ENCODE measurements at places on chromosomes 16 and 17. TPM values are rescaled to one million over a fixed set of nuclear protein-coding genes. Genes with fewer than 3 reads are reported as not detected.
A peak's percentile ranks its signal among the peaks of the same experiment; 100 is the strongest.

- no peak for DNase-seq
- H3K4me3 ChIP-seq, result no peak overlapping the region
- H3K27me3 ChIP-seq, result peaks cover 8% of the 10 kb centered on the region
- H3K4me1 ChIP-seq, result peaks cover 27% of the 10 kb centered on the region
- H3K36me3 ChIP-seq, result no peaks in the 10 kb centered on the region
- H3K27ac ChIP-seq, result no peak overlapping the region
Observed at GRCh38 chr17:34580685-34581445, 1.5 kb downstream of the TMEM132E start.

DNA sequence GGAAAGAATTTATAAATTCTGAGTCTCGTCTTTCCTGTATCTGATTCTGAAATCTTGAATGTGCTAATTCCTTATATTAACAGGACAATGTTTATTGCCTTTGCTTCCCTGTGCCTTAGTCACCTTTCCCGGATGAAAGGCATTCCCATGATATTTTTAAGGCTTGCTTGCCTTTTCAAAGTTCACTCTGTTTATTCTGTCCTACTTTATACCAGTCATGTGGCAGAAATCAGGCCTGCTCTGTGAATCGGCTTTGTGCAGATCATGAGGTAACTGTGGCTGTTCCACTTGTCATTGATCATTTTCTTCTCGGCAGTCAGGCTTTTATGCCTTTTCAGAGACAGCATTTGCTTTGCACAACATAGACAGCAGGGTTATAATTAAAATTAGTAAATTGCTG, 28.8 kb upstream of the ABCC11 start:
- no peak for DNase-seq
- H3K36me3 ChIP-seq, result peaks cover 8% of the 10 kb centered on the region
- H3K27ac ChIP-seq, result no peak overlapping the region
- no peak overlapping the region for H3K4me3 ChIP-seq
- no peaks in the 10 kb centered on the region for H3K4me1 ChIP-seq

GRCh38 chr17:82445542-82445941, 5.0 kb downstream of the CYBC1 start:
- H3K36me3 ChIP-seq, result peaks cover 62% of the 10 kb centered on the region
- peak overlapping the region; percentile 43 for H3K27ac ChIP-seq
- no peak for DNase-seq
- H3K4me1 ChIP-seq, result peaks cover 87% of the 10 kb centered on the region

DNA sequence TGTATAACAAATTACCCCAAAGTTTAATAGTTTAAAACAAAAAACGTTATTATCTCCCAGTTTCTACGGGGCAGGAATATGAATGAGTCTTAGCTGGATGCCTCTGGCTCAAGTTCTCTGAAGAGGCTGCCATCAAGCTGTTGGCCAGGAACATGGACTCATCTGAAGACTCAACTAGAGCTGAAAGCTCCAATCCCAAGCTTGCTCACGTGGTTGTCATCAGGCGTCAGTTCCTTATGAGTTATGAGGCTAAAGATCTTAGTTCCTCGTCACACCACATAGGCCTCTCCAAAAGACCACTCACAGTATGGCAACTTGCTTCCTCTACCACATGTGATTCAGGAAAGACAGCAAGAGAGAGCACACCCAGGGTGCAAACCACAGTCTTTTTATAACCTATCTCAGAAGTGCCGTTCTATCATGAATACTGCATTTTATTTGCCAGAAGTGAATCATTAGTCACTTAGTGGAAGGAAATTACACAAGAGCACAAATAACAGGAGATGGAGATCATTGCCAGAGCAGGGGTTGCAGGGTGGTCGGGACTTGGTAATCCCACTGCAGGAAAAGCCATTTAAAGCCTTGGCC, 48.7 kb upstream of the NLK start:
- H3K4me3 ChIP-seq, result no peak overlapping the region
- H3K4me1 ChIP-seq, result no peaks in the 10 kb centered on the region
- no peaks in the 10 kb centered on the region for H3K36me3 ChIP-seq
- no peak for DNase-seq
- no peaks in the 10 kb centered on the region for H3K27me3 ChIP-seq
- H3K27ac ChIP-seq, result no peak overlapping the region

DNA sequence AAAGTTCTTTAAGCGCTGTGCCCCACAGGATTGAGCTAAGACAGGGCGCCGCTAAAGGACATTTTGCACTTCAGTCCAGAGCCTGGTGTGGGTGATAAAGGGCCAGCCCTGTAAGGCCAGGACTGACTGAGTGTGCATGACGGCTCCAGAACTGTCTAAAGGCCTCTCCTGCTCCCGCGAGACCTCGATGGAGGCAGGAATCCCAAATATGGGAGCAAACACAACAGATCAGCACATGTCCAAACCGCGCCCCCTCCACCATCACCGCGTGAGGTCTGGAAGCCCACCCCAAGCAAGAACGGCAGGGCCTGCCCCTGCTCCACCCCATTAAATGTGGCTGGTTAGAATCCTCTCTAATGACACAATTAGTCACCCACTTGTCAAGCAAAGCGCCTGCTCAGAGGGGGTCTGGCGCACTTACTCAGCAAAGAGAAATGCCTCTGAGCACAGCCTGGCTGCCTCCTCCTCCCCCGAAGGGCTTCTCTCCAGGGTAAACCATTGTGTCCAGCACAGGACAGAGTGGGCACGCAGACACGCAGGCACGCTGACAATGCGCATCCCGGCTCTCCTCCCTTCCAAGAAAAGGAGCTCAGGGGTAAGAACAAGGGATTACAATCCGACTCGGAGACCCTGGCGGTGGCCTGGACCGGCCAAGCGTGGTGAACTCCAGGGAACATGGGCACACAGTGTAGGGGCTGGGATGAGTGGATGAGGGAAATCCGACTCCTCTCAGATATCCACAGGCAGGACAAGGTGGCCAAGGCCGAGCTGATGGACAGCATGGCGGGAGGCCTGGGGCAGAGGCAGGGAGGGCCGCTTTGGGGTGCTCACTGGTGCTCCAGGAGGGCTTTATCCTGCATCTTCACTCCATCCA, 1.5 kb downstream of the MXRA7 start:
- peaks cover 12% of the 10 kb centered on the region for H3K4me1 ChIP-seq
- peak overlapping the region; percentile 59 for H3K4me3 ChIP-seq
- no peaks in the 10 kb centered on the region for H3K27me3 ChIP-seq
- no peak for DNase-seq

GRCh38 chr17:68441070-68441770, 16.1 kb downstream of the WIPI1 start:
- H3K27ac ChIP-seq, result peak overlapping the region; percentile 53
- H3K27me3 ChIP-seq, result no peaks in the 10 kb centered on the region
- no peaks in the 10 kb centered on the region for H3K36me3 ChIP-seq
- no peak for DNase-seq
- no peak overlapping the region for H3K4me3 ChIP-seq

GRCh38 chr17:49471089-49471683, 23.9 kb upstream of the NGFR start:
- no peak for DNase-seq
- H3K4me1 ChIP-seq, result no peaks in the 10 kb centered on the region
- H3K4me3 ChIP-seq, result no peak overlapping the region
- no peak overlapping the region for H3K27ac ChIP-seq

GRCh38 chr16:56869513-56870275, 4.7 kb downstream of the SLC12A3 start:
- H3K4me1 ChIP-seq, result peaks cover 22% of the 10 kb centered on the region
- no peak overlapping the region for H3K27ac ChIP-seq
- no peaks in the 10 kb centered on the region for H3K36me3 ChIP-seq
- no peak for DNase-seq
- no peaks in the 10 kb centered on the region for H3K27me3 ChIP-seq

- H3K27me3 ChIP-seq, result no peaks in the 10 kb centered on the region
- no peaks in the 10 kb centered on the region for H3K36me3 ChIP-seq
- no peak for DNase-seq
- peaks cover 9% of the 10 kb centered on the region for H3K4me1 ChIP-seq
- H3K4me3 ChIP-seq, result no peak overlapping the region
- H3K27ac ChIP-seq, result no peak overlapping the region
Observed at GRCh38 chr17:34222722-34223497, 32.2 kb upstream of the CCL2 start.

DNA sequence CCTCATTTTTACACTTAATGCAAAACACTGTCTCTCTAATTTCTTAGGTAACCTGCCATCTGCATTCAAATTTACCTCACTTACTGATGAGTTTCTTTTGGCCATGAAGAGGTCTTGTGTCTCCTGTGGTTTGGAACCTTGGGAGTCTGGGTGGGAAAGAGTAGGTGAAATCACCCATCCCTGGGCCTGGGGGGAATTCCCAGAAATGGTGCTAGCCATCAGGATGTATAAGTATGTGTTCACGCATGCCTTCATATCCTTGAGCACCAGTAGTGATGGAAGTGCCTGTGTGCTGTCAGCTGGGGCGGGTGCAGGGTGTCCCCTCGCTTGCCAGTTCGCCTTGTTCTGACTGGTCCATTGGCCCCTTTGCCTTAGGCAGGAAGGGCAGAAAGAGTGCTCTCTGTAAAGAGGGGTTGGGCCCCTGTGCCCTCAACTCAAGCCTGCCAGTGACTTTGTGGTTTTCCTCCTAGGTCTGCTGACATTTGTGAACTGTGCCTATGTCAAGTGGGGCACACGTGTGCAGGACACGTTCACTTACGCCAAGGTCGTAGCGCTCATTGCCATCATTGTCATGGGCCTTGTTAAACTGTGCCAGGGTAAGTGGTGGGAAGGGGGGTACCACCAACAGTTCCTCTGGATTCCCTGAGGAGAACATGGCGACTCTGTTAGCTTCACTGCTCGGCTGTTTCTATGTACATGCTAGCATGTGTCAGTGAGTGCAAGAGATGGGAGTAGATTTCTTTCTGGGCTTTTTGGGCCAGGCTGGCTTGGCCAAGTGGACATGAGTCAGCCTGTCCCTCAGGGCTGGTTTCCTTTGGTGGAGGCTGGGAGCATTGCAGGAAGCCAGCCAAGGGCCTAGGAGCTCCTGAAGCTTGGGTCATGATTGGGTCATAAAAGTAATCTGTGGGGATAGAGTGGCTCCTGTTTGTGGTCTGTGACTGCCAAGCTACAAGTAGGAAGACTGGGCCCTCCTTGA, 23.2 kb downstream of the SLC7A6OS start:
- peak overlapping the region; percentile 82 for H3K27ac ChIP-seq
- no peaks in the 10 kb centered on the region for H3K27me3 ChIP-seq
- H3K36me3 ChIP-seq, result peaks cover 9% of the 10 kb centered on the region
- DNase-seq, result peak; percentile 82
- H3K4me1 ChIP-seq, result peaks cover 100% of the 10 kb centered on the region

GRCh38 chr17:4587803-4588202, 3.5 kb downstream of the SMTNL2 start:
- no peaks in the 10 kb centered on the region for H3K36me3 ChIP-seq
- H3K27ac ChIP-seq, result no peak overlapping the region
- H3K27me3 ChIP-seq, result peaks cover 25% of the 10 kb centered on the region
- DNase-seq, result peak; percentile 32
- H3K4me3 ChIP-seq, result no peak overlapping the region

DNA sequence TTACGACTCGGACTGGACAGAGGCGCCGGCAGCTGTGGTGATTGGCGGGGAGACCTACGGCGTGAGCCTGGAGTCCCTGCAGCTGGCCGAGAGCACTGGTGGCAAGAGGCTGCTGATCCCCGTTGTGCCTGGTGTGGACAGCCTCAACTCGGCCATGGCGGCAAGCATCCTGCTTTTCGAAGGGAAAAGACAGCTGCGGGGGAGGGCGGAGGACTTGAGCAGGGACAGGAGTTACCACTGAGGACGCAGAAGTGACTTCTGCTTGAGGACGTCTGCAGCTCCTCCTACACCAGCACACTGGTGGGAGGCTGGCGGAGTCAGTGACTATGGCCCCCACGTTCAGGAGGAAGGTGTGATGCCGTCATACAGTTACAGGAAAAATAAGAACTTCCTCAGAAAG, 9.7 kb downstream of the MRM3 start:
- H3K36me3 ChIP-seq, result peaks cover 43% of the 10 kb centered on the region
- DNase-seq, result peak; percentile 74
- no peak overlapping the region for H3K27ac ChIP-seq
- H3K27me3 ChIP-seq, result no peaks in the 10 kb centered on the region

DNA sequence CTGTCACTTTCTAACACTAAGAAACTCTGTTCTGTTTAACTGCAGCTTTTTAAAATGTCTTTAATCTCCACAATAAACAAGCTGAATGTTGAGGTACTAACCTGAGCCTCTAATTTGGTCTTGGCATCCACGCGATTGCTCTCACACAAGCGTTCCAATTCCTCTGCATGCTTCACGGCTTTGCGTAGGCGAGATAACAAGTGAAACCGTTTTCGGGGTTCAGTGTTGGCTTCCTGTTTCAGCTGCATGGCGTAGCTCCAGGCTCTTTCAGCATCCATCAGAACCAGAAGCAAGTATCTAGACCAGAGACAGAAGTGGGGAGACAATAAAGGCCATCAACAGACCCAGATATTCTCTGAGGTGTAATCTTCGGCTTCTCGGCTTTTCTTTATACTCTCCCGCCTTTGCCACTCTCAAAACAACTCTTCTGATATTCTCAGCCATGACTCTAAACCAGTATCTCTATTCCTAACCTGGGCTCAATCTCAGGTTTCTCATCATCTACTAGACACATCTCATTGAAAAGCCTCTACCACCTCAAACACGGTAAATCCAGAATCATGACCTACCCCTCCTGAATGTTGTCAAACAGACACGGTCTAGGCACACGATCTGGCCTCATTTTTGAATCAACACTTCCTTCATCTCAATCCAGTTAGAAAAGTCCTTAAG, 8.3 kb downstream of the SRP68 start:
- peaks cover 97% of the 10 kb centered on the region for H3K36me3 ChIP-seq
- no peaks in the 10 kb centered on the region for H3K27me3 ChIP-seq
- no peak overlapping the region for H3K4me3 ChIP-seq
- DNase-seq, result no peak
- peaks cover 4% of the 10 kb centered on the region for H3K4me1 ChIP-seq
- peak overlapping the region; percentile 1 for H3K27ac ChIP-seq

TNFAIP1 gene
- polyA plus RNA-seq, result 15.2 TPM

TVP23A gene
- 1.1 TPM for polyA plus RNA-seq

CDH15 gene
- polyA plus RNA-seq, result 0.14 TPM

CRK gene
- 11.7 TPM for polyA plus RNA-seq

MFAP4 gene
- polyA plus RNA-seq, result 16.1 TPM

CLEC18C gene
- 0.42 TPM for polyA plus RNA-seq

HEATR9 gene
- polyA plus RNA-seq, result 0.11 TPM

ZNF287 gene
- 5.1 TPM for polyA plus RNA-seq

KRTAP9-8 gene
- not detected for polyA plus RNA-seq

PROCA1 gene
- 12.8 TPM for polyA plus RNA-seq

MGAT5B gene
- 0.58 TPM for polyA plus RNA-seq

Measured in spleen (tissue), 13 donors.